ENCODE measurements at places on chromosomes 13 and 19.

- DNase-seq = no peak
Measured at GRCh38 chr13:20981370-20982095, 79.0 kb upstream of the XPO4 start.

GRCh38 chr19:19276386-19276785 lies 3.3 kb upstream of the TM6SF2 start:
- no peak for DNase-seq

GRCh38 chr13:27148900-27149299 lies 22.7 kb downstream of the USP12 start:
- DNase-seq = no peak

- DNase-seq = no peak
Measured at GRCh38 chr13:110944968-110945927, 30.4 kb upstream of the ANKRD10 start.

DNA sequence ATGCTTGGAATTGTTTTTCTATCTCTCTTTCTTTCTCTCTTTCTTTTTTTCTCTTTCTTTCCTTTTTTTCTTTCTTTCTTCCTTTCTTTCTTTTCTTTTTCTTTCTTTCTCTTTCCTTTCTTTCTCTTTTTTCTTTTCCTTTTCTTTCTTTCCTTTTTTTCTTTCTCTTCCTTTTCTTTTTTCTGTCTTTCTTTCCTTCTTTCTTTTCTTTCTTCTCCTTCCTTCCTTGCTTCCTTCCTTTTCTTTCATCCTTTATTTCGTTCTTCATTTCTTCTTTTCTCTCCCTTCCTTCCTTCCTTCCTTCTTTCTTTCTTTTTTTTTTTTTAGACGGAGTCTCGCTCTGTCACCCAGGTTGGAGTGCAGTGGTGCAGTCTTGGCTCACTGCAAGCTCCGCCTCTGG lies 1.9 kb upstream of the MEX3D start:
- DNase-seq = no peak

- DNase-seq = no peak
Measured at GRCh38 chr13:106418556-106418955, 116.9 kb downstream of the EFNB2 start.

- no peak for DNase-seq
Measured at GRCh38 chr19:13013649-13014048, 18.4 kb downstream of the NFIX start.

Measured in effector CD4-positive, alpha-beta T cell (primary cell).